ENCODE measurements at places on chromosomes 6 and 20.

- peak; percentile 4 for DNase-seq
These were observed 146.5 kb downstream of the CDKAL1 start for GRCh38 chr6:20680697-20681165.

DNA sequence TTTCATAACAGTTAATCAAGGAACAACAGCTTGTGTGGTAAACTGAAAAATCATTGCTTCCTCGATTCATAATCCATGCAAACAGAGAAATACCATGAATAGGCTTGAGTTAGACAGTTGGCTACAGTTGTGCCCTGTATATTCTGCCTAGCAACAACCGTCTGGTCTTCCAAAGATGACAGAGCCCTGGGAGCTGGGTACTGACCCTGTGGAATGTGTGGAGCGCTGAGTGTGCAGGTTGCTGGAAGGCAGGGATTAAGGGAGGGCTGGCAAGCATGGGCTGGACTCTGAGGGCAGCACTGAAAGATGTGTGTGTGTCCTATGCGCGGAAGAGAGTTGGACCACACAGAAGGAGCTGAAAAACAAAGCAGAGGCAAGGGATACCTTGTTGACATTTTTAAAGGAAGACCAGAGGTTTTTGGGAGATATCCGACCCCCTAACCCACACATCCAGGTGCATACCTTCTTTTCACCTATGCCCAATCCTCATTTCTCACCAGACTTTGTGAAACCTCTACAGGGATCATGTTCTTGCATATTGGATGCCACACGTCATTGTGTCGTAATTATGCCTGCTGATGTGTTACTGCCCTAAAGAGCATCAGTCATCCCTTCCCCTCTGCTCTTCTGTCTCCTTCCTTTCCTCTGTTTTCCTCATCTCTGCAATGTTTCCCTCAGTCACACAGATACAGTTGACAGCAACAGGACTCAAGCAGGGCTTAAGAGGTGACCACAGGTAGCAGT is 58.2 kb upstream of the VGLL2 start:
- no peak for DNase-seq

DNA sequence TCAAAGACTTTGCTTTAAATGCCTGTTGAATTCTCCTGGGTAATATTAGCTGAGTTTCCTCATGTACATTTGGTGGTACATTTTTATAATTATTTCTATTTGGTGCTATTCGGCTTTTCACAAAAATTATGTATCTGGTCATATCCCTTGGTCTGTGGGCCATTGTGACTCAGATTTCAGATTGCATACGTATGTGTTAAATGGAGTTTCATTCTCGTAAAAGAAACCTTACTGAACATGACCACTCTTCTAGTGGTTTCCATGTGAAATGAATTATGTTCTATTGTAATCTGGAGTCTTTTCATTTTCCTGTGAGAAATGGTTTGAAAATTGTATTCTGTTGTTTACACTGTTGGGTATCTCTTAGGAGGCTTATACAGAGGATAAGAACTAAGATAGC is 386.2 kb upstream of the FLRT3 start:
- DNase-seq, result no peak

GRCh38 chr20:3407771-3408637 is 535 bp upstream of the DNAAF9 start:
- peak; percentile 88 for DNase-seq

DNA sequence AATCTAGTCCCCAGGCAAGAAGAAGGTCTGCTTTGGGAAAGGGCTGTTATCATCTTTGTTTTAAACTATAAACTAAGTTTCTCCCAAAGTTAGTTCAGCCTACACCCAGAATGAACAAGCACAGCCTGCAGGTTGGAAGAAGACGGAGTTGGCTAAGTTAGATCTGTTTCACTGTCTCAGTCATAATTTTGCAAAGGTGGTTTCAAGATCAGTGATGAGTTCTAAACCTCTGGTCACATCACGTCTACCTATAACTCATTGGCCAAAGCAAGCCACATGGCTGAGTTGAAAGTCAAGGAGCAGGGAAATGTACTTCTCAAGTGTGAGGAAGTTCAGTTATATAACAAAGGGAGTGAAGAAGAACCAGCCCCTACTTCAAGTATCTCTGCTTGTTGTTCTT is 50.5 kb upstream of the ECI2 start:
- no peak for DNase-seq

- peak; percentile 77 for DNase-seq
These were observed 72.0 kb upstream of the F13A1 start for GRCh38 chr6:6392214-6393068.

GRCh38 chr20:9298906-9299305 is 215.5 kb upstream of the LAMP5 start:
- DNase-seq, result no peak

- no peak for DNase-seq
These were observed 32.7 kb downstream of the ACSS1 start for GRCh38 chr20:25025091-25025861.

- no peak for DNase-seq
These were observed 187.4 kb upstream of the PROKR2 start for GRCh38 chr20:5504061-5504739.

GRCh38 chr6:52815167-52816092 is 11.8 kb upstream of the GSTA1 start:
- DNase-seq, result peak; percentile 40

GRCh38 chr6:84554706-84555105 is 209.7 kb downstream of the TBX18 start:
- no peak for DNase-seq

- peak; percentile 35 for DNase-seq
These were observed 638 bp downstream of the BLCAP start for GRCh38 chr20:37526839-37527637.

DNA sequence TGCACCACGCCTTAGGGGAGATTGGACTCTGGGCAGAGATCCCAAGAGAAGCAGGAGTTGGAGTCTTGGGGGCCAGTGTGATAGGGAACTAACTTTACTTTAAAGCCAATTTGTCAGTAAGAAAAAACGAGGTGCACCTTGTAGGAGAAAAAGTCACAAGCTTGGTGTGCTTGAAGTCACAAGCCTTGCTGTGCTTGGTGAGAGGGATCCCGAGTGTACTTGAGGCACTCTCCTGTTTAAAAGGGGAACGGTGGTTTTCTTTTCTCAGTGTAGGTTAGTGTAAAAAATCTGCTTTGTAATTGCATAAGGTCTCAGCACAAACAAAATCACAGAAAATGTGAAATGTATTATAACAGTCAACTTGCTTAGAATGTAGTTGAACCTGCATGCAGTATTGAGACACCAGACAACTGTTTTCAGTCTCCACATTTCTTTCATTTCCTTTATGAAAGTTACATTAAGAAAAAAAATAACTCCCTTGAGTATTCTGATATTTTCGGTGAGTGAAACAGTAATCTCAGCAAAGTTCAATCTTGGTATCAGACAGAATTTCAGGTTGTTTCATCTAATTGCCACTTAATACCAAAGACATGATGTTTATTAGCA is 111.1 kb upstream of the DUSP22 start:
- DNase-seq, result peak; percentile 51

Measured in B cell (primary cell).